AG09319 (cell line): ENCODE measurements at places on chromosomes 16 and 17.

DNA sequence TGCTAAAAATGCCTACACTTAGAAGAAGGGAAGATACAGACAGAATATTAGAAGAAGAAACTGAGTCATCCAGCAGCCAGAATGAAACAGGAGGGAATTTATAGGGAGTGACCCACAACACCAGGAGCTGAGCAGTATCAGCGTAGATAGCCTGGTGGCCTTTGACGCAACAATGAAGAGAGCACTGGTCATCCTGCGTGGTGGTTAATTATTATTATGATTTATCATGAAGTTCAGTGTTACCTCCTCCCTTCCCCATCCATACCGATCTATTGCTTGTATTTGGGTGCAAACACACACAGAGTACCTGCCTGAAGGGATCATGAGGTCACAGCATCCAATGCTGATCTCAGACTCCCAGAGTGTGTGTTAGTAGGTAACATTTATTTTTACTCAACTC lies 38.5 kb downstream of the ERCC4 start:
- no peak for DNase-seq

DNA sequence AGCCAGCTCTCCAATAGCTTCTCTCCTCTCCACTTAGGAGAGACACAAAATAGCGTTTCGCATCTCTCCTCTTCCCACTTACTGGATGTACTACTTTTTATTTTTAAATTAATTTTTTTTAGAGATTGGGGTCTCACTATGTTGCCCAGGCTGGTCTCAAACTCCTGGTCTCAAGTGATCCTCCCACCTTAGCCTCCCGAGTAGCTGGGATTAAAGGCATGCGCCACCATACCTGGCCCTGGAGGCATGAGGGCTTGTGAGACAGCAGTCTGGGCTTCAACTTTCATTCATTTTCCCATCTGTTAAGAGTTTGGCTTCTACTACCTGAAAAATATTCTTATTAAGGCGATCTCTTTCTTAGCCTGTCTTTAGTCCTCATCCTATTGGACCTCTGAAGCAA lies 18.3 kb downstream of the SLC7A6OS start:
- no peak for DNase-seq

DNA sequence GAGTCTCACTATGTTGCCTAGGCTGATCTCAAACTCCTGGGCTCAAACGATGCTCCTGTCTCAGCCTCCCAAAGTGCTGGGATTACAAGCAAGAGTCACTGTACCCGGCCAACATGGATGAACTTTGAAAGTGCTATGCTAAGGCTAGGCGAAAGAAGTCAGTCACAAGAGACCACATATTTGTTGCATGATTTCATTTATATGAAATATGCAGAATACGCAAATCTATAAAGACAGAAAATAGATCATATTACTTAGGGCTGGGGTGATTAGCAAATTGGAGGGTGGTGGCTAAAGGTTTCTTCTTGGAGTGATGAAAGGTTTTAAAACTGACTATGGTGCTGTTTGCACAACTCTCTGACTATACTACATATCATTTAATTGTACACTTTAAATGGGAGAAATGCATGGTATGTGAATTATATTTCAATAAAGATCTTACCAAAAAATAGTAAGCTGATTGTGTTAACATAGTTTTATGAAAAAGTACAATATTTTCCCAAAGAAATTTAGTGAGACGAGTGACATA lies 1.2 kb upstream of the FLYWCH1 start:
- DNase-seq, result no peak

- DNase-seq, result no peak
Measured at GRCh38 chr16:14286368-14287230, 215.5 kb downstream of the MRTFB start.

GRCh38 chr16:57239107-57239506 lies 6.0 kb upstream of the ARL2BP start:
- DNase-seq, result no peak

- DNase-seq, result no peak
Measured at GRCh38 chr16:29664091-29664921, 1.3 kb downstream of the SPN start.

DNA sequence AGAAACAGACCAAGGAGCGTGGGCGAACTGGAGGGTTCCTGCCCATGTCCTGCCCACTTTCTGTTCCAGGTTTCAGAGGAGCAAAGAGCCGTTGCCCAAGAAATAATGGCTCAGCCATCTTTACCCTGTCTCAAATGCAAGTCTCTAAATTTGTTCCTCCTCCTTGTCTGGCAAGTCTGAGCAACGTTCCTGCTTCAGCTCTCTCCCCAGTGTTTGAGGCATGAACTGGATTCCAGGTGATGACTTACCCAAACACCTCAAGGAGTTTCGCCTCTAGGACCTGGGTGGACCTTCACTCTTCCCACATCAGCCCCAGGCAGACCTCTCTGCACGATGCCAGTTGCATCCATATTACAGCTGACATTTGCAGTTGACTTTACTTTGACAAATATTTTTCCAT lies 521.9 kb upstream of the HSBP1 start:
- no peak for DNase-seq

DNA sequence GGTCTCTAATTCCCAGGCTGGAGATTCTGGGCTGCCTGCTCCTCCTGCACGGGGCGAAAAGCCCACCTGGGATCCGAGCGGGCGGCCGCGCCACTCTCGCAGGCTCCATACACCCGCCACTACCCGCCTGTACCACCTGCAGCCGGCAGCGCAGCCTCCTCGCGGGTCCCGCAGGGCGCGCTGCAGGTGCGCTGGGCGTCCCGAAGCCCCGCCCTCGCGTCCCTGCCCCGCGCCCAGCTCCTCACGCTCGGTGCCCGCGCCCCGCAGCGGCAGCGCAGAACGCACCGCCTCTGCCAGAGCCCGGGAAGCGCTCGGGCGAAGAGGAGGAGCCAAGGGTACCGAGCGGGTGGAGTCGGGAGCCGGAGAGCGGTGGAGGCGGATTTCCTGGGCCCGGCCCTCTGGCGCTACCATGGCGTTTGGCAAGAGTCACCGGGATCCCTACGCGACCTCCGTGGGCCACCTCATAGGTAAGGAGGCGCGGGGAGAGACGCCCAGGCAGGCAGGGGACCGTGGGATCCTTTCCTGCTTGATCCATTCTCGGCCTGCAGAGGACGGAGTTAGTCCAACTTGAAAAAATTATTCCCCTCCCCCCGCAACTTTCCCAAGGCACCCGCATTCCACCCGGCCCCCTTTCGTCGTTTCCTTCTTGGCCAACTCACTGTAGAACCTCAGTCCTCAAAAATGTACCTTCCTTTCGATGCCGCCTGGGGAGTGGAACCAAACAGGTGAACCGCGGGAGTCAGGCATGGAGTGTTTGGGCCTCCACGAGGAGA lies at the start of gene TOM1L1:
TSS of gene TOM1L1 (plus strand) at position 396 of the 773 bp plus-strand sequence. CDS start at position 410, 14 bp downstream.
- no peak for DNase-seq

DNA sequence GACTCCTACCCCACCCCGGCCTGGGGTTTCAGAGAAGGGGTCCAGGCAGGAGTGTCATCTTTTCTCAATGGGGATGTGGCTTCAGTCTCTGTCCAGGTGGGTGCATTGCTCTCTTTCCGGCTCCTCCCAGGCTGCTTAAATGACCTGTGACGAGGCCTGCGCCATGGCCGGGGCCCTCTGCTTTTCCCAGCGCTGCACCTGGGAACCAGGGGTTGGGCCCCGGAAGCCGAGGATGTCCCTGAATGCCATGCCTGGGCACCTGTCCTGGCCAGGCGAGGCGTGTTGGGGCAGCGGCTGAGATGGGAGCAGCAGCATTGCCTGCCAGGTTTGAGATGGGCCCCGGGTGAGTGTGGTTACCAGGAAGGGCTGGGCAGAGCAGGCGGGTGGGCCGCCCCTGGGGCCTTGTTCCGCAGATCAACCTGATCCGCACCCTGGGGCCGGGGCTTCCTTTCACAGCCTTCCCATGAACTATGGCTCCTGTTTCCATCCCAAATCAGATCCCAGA lies 147.4 kb downstream of the SEC14L1 start:
- DNase-seq, result no peak

DNA sequence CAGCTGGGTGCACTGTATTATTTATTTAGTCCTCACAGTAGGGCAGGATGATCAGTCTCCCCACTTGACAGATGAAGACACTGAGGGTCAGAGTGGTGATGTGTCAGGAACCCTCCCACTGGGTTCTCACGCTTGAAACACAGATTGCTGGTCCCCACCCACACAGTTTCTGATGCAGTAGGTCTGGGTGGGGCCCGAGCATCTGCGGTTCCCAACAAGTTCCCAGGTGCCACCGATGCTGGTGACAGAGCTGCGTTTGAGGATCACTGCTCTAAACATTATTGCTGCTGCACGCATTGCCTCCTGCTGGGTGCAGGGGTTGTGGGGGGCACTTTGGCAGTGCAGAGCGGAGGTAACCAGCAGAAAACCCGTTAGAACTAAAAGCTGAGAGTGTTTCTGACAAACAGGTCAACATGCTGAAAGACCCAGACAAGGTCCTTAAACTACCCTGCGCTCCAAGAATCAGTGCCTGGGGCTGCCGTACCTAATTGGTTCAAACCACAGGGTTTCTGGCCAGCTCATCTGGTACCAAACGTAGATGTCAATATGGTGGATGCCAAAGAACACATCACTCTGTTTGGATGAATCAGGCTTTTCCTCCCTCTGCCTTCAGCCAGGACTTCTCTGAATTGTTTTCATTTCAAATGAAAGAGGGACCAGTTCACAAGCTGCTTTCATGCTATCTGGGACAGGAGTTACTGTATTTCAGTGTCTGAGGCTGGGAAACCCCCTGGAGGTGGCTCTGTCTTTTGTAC lies 76.0 kb downstream of the ABCC1 start:
- peak; percentile 74 for DNase-seq

GRCh38 chr16:58937661-58938060 lies 203.5 kb upstream of the GOT2 start:
- no peak for DNase-seq

DNA sequence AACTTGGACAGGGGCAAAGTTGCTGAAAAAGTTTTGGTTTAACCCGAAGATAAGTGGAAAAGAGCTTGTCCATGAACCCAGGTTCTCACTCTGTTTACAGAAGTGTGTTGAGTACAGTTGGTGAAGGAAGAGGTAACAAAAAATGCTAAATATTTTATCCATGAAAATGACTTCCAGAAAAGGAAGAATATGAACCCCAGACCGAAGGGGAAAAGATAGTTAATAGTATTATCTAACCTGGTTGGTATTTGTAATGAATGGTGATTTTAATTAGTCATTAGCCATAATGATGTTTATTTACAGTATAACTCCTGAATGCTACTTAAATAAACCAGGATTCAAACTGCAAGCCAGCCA lies 574 bp upstream of the TMEM106A start:
- DNase-seq, result no peak

DNA sequence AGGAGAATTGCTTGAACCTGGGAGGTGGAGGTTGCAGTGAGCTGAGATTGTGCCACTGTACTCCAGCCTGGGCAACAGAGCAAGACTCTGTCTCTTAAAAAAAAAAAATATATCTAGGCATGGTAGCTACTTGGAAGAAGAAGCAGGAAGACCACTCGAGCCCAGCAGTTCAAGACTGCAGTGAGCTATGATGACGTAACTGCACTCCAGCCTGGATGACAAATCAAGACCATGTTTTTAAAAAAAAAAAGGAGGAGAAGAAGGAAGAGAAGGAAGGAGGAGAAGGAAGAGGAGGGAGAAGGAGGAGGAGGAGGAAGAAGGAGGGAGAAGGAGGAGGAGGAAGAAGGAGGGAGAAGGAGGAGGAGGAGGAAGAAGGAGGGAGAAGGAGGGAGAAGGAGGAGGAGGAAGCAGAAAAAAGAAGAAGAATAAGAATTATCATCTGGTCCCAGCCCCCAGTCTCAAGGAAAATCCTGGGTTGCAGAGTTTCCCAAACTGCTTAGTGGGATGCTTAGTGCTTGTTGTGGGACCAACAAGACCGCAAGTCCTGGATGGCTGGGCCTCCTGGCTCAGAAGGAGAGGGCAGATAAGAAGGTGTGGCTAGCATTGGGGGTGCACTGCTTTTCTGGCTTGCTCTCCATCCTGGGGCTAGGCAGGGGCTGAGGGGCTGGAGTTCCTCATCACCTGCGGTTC lies 3.7 kb upstream of the DRC7 start:
- no peak for DNase-seq

DNA sequence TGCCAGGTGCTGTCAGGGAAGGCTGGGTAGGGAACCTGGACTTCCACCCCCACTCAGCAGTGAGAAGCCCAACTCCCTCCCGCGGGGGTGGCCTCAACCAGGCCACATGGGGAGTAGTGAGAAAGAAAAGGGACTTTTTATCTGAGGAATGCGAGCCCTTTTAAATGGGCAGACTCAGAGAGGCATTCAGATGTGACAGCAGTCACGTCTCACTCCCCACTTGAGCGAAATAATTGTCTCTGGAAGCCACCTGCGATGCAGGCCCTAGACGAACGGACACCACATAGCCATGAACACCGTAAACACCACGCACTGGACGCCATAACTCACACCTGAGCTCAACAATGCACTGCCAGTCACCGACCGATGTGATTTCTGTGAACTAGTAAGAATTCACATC lies 11.9 kb upstream of the CD300E start:
- DNase-seq, result no peak

DNA sequence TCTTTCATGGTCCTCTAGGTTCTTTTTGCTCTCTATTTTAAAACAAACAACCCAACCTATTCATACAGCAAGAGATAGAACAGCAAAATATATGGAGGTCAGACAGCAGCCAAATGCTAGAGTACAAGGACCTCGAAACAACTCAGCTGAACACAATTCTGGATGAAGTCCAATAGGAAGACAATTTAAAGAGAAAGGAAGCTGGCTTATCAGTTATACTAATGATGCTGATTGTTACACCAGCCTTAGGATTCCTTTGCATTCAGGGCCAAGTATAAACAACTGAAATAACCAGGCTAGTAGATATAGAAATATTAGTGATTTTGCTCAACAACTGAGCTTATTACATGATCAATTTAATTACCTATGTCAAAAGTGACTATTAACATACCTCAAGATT lies 2.5 kb downstream of the SSH2 start:
- DNase-seq, result no peak

DNA sequence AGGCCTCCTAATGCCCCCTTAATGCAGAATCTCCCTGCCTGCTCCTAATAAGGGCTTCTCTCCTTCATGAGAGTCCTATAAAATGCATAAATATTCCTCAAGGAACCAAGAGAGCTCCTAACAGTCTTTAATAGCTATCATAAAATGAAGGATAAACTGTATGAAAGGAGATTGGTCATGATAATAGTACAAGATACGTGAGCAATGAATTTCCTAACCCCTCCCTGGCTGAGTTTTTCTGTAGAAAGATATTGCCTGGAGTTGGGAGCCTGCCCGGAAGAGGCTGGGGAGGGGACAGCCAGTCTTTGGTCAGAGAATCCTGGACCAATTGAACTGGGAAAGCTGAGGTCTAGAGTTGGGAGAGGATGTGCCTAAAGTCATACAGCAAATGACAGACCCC lies 321.9 kb upstream of the CDH5 start:
- no peak for DNase-seq

DNA sequence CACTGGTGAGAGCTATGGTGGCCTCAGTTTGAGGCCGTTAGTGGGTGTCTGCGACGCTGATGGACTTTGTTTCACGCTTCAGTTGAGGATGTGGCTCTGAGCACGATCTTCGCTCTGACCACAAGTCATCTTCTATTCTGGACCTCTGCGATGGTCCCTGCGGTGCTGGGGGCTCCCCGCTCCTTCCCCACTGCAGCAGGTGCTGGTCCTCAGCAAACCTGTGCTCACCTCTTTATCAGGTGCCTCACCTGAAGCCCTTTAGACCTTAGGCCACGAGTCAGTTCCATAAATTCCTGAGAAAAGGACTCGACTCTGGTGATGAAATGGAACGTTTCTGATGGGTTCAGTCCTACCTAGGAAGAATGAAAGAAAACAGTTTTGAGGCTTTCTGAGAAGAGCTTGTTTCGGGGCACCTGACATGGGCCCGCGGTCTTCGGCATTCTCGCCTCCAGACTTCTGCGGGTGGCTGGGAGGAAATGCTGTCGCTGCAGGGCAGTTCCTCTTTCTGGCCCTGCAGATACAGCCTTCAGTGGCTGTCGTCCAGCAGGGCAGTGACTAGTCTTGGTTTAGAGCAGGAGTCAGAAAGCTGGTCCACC lies 4.7 kb downstream of the KCTD5 start:
- DNase-seq, result no peak
